CD4-positive, alpha-beta T cell (primary cell): ENCODE measurements at places on chromosomes 6 and 20.

- peaks cover 72% of the 10 kb centered on the region for H3K4me1 ChIP-seq
- H3K36me3 ChIP-seq: no peaks in the 10 kb centered on the region
- peak overlapping the region; percentile 95 for H3K27ac ChIP-seq
- no peaks in the 10 kb centered on the region for H3K27me3 ChIP-seq
Observed at GRCh38 chr20:59158673-59159072, 4.9 kb upstream of the ZNF831 start.

- no peak overlapping the region for H3K27ac ChIP-seq
- H3K4me1 ChIP-seq: no peaks in the 10 kb centered on the region
- H3K4me3 ChIP-seq: no peak overlapping the region
- DNase-seq: no peak
- no peaks in the 10 kb centered on the region for H3K27me3 ChIP-seq
- H3K36me3 ChIP-seq: no peaks in the 10 kb centered on the region
Observed at GRCh38 chr6:99111590-99111989, 163.8 kb upstream of the FBXL4 start.

GRCh38 chr6:43775535-43775885 is 5.5 kb downstream of the VEGFA start:
- H3K27ac ChIP-seq: no peak overlapping the region
- DNase-seq: no peak
- no peaks in the 10 kb centered on the region for H3K36me3 ChIP-seq
- peaks cover 26% of the 10 kb centered on the region for H3K4me1 ChIP-seq
- H3K27me3 ChIP-seq: peaks cover 25% of the 10 kb centered on the region

DNA sequence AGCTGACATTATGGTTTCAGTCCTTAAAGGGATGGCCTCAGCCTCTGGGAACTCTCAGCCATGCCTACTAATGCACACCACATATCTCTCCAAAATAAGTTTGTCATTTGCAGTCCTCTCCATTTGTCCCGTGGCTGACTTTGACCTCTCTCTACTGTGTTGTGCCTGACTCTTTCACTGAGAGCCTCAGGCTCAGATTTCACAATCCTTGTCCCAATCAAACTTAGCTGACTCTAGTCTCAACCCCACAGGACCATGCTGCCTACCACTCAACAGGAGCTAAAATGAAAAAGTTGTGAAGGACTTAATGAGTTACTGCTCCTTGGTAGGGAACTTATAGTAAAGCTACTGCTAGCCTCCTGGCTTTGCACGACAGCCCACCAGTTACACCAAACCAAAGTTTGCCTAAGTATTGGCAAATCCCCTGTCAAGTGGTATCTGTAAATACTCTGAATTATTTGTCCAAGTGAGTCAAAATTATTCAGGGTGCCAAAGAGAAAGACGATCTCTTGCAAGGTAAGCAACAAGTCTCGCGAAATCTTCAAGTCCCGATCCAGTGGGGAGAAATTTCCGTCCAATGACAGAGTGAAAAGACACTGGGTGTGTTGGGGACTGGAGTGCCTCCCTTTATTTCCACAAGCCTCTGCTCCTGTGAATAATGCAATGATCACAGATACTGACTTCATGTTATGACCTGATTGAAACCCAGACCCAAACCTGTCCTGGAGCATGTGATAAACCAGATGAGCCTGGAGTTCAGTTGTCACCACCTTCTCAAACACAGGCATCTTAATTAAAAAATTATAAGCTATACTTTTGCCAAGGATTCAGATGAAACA is 124.4 kb upstream of the FOXQ1 start:
- no peak for DNase-seq
- H3K27me3 ChIP-seq: peaks cover 4% of the 10 kb centered on the region
- no peak overlapping the region for H3K27ac ChIP-seq
- H3K4me1 ChIP-seq: no peaks in the 10 kb centered on the region

DNA sequence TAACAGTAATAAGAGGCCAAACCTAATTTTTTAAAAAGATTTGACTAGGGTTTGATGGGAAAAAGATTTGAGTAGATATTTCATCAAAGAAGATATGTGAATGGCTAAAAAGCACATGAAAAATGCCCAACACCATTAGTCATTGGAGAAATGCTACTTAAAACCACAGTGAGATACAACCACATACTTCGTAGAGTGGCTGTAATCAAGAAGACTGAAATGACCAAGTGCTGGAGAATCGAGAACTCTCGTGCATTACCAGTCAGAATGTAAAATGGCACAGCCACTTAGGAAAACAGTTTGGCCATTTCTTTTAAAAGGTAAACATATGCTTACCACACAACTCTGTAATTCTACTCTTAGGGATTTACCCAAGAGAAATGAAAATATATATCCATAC is 175.5 kb downstream of the EYA2 start:
- no peak for DNase-seq
- no peaks in the 10 kb centered on the region for H3K4me1 ChIP-seq
- no peak overlapping the region for H3K4me3 ChIP-seq
- no peaks in the 10 kb centered on the region for H3K36me3 ChIP-seq

GRCh38 chr6:102742028-102742427 is 1348.5 kb downstream of the GRIK2 start:
- no peak overlapping the region for H3K4me3 ChIP-seq
- H3K4me1 ChIP-seq: no peaks in the 10 kb centered on the region
- H3K36me3 ChIP-seq: no peaks in the 10 kb centered on the region
- H3K27me3 ChIP-seq: no peaks in the 10 kb centered on the region
- DNase-seq: no peak
- H3K27ac ChIP-seq: no peak overlapping the region

GRCh38 chr20:22757424-22758183 is 173.2 kb upstream of the FOXA2 start:
- H3K36me3 ChIP-seq: no peaks in the 10 kb centered on the region
- DNase-seq: no peak
- H3K27me3 ChIP-seq: no peaks in the 10 kb centered on the region
- no peak overlapping the region for H3K27ac ChIP-seq

- H3K27me3 ChIP-seq: no peaks in the 10 kb centered on the region
- no peaks in the 10 kb centered on the region for H3K36me3 ChIP-seq
- H3K4me3 ChIP-seq: no peak overlapping the region
Observed at GRCh38 chr6:163577404-163577803, 162.9 kb downstream of the QKI start.

- DNase-seq: no peak
- no peak overlapping the region for H3K4me3 ChIP-seq
- H3K4me1 ChIP-seq: no peaks in the 10 kb centered on the region
- H3K27ac ChIP-seq: no peak overlapping the region
Observed at GRCh38 chr20:40902661-40903060, 126.0 kb upstream of the TOP1 start.

DNA sequence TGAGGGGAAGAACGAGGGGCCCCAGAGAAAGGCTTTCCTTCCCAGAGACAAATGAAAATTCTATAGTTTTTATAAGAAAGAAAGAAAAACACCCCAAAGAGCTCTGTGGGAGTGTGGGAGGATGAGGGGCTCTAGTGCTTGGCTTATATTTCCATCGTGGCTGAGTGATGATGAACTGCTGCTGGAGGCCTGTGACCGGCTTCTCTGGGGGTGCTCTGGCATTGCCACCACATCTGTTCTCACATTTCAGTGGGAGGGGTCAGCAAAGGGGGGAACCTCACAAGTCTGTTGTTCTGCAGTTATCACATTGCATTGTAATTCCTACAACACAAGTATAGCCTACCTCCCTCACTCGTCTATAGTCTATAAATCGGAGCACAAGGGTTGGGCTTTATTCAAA is 67.6 kb upstream of the BACH2 start:
- no peak for DNase-seq
- H3K27ac ChIP-seq: no peak overlapping the region
- H3K36me3 ChIP-seq: no peaks in the 10 kb centered on the region
